CD4-positive, alpha-beta T cell treated with Interleukin-4 for 4 hours (primary cell): ENCODE measurements at places on chromosomes 1 and 21.

GRCh38 chr1:23936481-23937176, 23.0 kb upstream of the PNRC2 start:
- no peak for DNase-seq

DNA sequence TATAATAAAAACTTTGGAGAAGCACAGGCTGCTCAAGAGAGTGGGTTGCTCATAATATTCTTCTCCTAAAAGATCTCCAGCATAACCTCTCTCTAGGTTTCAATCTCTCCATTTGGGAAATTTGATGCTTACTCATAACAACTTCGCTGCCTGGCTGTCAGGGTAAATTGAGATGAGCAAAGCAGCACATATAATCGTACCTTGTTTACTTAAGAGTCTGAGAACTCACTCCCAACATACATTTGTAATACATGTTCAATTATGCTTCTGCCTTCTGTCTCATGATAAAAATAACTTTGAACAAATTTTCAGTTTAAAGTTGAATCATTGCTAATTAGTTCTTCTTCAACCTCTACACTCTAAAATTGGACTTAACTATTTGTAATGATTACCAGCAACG, 68.9 kb downstream of the DUSP10 start:
- no peak for DNase-seq

DNA sequence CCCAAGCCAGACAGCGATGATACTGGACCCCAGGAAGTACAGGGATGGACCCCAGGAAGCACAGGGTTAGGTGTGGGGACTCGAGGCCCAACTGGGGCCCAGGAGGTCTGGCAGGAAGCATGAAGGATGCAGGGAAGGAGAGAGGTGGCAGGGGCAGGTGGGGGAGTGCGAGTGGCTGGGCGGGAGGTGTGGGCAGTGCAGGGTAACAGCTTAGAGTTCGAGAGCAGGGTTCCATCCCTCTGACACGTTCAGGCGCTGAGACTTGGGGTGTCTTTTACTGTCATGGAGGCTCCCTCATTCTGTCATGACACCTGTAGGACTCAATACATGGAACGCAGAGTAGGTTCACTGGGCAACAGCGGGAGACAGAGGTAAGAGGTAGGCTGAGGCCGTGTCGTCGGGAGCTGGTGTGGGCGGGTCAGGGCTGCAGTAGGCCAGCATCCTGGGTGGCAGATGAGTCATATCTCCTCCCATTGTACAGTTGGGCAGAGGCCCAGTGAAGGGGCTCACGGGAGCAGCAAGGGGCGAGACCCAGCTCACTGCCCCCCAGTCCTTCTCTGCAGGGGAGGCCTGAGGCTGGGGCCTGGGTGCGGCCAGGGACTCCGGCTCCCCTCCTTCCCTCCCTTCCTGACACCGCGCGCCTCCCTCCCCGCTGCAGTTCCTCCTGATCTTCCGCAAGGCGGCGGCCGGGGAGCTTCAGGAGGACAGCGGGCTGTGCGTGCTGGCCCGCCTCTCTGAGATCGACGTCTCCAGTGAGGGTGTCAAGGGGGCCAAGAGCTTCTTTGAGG, 11.6 kb upstream of the CTRC start:
- DNase-seq, result no peak

GRCh38 chr1:33032126-33032869, 4.4 kb downstream of the AK2 start:
- DNase-seq, result no peak

DNA sequence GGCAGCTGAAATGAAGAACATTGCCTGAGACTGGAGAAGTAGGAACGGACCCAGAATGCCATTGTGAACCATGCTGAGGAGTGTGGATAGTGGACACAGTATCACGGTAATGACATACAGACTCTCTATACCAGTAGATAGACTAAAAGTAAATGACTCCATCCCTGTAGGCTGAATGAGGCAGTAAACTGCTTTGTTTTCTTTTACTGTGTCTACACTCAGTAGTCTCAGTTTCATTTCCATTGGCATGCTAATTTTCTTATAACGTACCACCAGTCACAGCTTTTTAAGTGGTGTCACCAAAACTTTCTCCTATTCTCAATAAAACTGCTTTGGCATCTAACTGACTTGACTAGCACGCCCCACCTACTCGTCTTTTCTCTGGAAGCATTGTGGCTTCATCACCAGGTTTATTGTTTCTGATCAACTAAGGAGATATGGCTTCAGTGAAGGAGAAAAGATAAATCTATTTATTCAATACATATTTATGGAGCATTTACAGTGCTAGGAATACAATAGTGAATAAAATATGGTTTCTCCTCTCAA, 8.4 kb upstream of the ZNF697 start:
- DNase-seq, result no peak

- DNase-seq, result no peak
Observed at GRCh38 chr1:230408971-230409370, 17.2 kb downstream of the PGBD5 start.
